A549 treated with AZD2906 at 1 μM for 4 hours (cell line): ENCODE measurements at places on chromosomes 2 and 18. TPM values are rescaled to one million over a fixed set of nuclear protein-coding genes. Genes with fewer than 3 reads are reported as not detected.

The DPP4 gene
- 0.65 to 1.1 TPM (median 0.87 TPM) in 5 replicates for total RNA-seq

The BAZ2B gene
- total RNA-seq: 4.4 to 9.9 TPM (median 7.5 TPM) in 5 replicates

The POTEC gene
- not detected in 5 replicates for total RNA-seq

The REEP1 gene
- 0.92 to 1.1 TPM (median 1.0 TPM) in 5 replicates for total RNA-seq

The TACR1 gene
- 0.02 to 0.13 TPM (median 0.05 TPM) in 5 replicates for total RNA-seq

The PDCD1 gene
- total RNA-seq: 0.02 TPM in 1 of 5 replicates, not detected in the others

The SCN7A gene
- total RNA-seq: not detected in 5 replicates

The DYNAP gene
- not detected in 5 replicates for total RNA-seq

The SERPINB7 gene
- total RNA-seq: 1.6 to 3.0 TPM (median 2.2 TPM) in 5 replicates

The ABCG5 gene
- total RNA-seq: not detected in 5 replicates

The SGPP2 gene
- total RNA-seq: 0.71 to 0.84 TPM (median 0.79 TPM) in 5 replicates

The SH3RF3 gene
- total RNA-seq: 0.47 to 0.71 TPM (median 0.66 TPM) in 5 replicates

The DUSP2 gene
- 0.26 to 0.52 TPM (median 0.38 TPM) in 5 replicates for total RNA-seq

The FRZB gene
- total RNA-seq: 0.04 to 0.13 TPM (median 0.11 TPM) in 5 replicates

The SIGLEC15 gene
- total RNA-seq: 0.03 to 0.06 TPM in 2 of 5 replicates, not detected in the others

The RFX8 gene
- total RNA-seq: not detected in 5 replicates

The PLB1 gene
- 1.6 to 2.4 TPM (median 1.9 TPM) in 5 replicates for total RNA-seq

The RESP18 gene
- total RNA-seq: not detected in 5 replicates

The IL18RAP gene
- total RNA-seq: 0.03 to 0.25 TPM (median 0.09 TPM) in 4 of 5 replicates, not detected in the other

The TEX51 gene
- not detected in 5 replicates for total RNA-seq

The IL1RL1 gene
- total RNA-seq: 0.80 to 1.4 TPM (median 1.2 TPM) in 5 replicates

The OTX1 gene
- 3.5 to 4.6 TPM (median 3.7 TPM) in 5 replicates for total RNA-seq

The AMER3 gene
- total RNA-seq: not detected in 5 replicates

The FER1L5 gene
- 0.01 TPM in 1 of 5 replicates, not detected in the others for total RNA-seq

The AQP12A gene
- total RNA-seq: not detected in 5 replicates

The PMS1 gene
- 6.3 to 7.2 TPM (median 6.9 TPM) in 5 replicates for total RNA-seq

The LRRC30 gene
- total RNA-seq: not detected in 5 replicates

The SH3BP4 gene
- 37.0 to 39.5 TPM (median 38.9 TPM) in 5 replicates for total RNA-seq

The NOP58 gene
- 104 to 131 TPM (median 108 TPM) in 5 replicates for total RNA-seq

The CD8B2 gene
- not detected in 5 replicates for total RNA-seq

The MAPRE3 gene
- 9.1 to 11.4 TPM (median 9.9 TPM) in 5 replicates for total RNA-seq

The DSG1 gene
- not detected in 5 replicates for total RNA-seq
